ENCODE measurements at places on chromosomes 1 and 21.

DNA sequence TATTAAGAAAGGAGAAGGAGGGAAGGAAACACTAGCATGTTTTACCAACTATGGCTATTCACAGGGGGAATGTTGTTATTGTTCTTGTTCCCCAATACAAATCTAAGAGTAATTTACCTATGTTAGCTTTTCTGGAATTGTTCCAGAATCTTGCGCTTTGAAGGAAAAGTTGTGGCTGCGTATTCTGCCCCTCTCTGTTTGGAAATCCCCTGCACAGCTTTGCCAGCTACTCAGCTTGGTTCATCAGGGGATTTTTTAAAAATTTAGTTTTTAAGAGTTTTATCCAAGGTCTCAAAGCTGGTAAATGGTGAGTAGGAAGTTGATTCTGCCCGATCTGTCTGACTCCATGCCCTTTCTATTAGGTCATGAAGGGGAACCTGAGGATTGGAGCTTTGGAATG, 9.5 kb upstream of the IRF6 start:
- DNase-seq, result no peak

DNA sequence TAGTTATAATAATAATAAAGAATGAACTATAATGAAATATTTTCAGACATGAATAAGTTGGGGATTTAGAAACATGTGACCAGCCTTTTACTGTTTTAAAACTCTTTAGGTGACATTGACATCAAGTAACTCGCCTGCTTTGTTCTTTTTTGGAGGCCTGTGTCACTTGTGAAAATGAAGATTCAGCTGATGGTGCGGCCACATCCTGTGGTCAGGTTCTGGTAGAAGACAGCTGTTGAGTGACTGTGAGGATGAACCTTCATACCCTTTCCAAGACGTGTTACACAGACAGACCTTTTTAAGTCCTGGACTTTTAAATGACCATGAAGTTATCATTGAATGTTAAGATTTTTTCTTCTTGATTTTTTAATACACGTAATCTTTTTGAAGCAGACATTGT, 10.3 kb downstream of the UTS2 start:
- no peak for DNase-seq

GRCh38 chr1:5514527-5515183, 477.6 kb downstream of the NPHP4 start:
- peak; percentile 55 for DNase-seq

DNA sequence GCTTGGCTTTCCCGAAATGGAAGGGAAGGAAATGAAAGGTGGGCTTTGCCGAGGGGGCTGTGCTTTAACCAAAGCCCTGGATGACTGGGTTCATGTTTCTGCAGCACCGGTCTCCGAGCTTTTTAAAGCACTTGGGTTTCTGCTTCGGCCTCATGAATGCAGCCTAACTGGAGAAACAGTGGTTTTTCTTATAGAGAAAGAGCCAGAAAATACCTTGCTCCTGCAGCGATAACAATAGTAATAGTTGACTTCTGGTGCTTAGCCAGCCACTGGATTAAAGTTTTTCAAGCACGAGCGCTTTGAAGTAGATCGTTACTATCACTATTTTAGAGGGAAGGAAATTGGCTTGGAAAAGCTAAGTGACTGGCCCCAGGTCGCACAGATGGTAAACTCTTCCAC, 500 bp upstream of the DOCK7 start:
- DNase-seq, result no peak

GRCh38 chr21:28580585-28580984, 412.1 kb downstream of the LTN1 start:
- DNase-seq, result no peak

DNA sequence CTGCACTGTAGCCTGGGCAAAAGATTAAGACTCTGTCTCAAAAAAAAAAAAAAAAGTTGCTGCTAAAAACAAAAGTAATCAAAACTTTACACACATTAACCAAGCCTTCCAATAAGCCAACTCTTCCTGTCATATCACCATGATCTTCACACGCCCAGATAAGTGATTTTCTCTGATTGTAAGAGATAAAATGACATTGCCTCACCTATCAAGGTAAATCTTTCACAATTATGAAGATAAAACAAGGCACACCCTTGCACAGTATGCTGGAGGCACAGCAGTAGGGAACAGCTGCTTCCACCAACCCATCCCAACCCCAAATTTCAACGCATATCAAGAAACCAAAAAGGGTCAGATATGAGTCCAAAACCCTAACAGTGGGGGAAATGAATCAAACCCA, 8.8 kb upstream of the TIAM1 start:
- no peak for DNase-seq

- no peak for DNase-seq
Observed at GRCh38 chr1:15020943-15021745, 132.4 kb upstream of the TMEM51 start.

DNA sequence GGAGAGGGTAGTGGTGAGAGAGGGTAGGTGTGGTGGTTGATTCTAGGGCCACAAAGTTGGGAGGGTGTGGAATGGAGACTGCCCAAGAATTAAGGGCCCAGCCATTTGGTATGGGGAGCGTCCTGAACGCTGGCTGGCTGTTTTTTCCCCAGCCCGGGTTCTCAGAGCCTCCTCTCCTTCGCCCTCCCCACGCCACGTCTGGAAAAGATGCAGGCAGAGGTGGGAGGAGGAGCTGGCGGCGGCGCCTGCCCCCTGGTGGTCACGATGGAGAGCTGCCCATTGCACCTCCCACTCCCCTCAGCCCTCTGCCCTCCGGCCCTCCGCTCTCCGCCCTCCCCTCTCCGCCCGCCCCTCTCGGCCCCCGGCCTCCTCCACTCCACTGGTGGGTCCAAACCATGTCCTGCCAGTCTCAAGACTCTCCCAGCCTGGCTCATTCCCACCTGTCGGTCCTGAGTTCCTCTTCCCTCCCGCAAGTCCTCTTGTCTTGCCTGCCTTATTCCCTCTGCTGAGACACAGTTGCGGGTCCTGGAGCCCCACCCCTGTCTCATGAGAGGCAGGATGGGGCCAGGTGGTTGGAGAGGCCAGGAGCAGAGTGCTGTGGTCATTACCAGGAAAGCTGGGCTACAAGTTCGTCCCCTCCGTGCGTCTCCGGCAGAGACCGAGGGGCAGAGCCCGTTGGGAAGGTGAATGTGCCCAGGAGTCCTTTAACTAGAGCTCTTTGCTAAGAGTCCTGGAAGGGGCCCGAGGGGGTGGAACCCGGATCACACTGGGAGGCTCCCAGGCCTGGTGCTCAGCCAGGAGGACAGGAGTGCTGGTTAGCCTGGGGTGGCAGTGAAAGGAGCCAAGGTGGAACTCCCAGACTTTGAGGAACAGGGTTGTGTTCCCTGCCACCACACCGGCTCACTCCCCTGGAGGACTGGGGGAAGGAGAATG, 22.6 kb downstream of the ETNK2 start:
- DNase-seq, result peak; percentile 63

GRCh38 chr1:180926164-180926981, 13.7 kb downstream of the KIAA1614 start:
- DNase-seq, result no peak

DNA sequence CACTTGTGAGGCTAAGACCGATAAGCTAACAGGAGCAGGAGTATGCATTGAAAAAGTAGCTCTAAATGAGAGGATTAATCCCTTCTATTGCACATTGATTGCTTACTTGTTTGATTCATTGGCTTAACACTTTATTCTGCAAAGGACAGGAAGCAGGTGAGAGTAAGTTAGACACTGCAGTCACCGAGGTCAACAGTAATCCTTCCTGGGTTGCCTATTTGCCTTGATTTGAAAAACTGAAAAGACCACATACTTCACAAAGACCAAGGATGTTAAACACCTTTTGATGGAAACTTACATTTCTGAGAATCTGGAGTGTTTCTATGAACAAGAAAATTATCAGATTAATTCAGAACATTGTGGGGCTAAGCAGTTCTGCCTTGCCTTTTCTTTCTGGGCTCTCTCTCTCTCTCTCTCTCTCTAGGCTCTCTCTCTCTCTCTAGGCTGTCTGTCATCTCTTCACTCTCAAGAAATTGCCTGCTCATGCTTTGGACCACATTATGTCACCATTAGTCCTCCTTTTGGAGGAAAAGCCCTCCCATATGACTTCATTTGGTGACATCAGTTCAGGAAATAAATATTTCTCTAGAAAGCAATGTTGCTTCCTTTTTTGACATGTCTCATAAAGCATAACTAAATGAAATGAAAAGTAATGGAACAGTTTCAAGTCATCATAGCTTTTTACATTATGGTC, 103.8 kb downstream of the TNFSF18 start:
- no peak for DNase-seq

DNA sequence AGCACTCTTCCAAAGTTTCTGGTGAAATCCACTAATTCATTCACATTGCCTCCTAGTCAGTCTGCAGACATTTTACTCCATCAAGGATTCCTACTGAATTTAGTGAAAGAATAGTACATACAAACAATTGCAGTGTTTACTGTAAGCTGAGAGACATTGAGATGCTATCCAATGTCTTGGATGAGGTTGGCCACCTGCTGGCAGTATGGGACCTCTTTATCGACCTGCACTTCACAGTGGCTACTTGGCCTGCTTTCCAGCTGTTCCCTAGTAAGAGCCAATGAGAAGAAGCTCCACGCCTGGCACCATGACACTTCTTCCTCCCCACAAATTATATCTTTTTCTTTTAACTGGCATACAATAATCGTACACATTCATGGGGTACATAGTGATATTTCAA, 51.5 kb upstream of the LRIF1 start:
- DNase-seq, result no peak

DNA sequence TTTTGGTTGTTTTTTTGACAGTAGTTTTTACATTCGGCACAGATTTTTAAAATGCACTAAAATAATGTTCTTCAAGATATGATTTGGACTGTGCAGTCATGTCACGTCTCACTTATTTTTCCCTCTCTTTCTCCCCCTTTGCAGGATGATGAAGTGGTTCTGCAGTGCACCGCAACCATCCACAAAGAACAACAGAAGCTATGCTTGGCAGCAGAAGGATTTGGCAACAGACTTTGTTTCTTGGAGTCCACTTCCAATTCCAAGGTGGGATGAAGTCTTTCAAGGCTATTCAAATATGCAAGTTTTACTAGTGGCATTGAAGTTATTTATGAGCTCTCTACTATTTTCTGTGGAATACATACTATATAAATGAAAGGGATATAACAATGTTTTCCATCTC, 228.4 kb downstream of the RYR2 start:
- DNase-seq, result no peak
